ENCODE measurements at places on chromosomes 5 and 9. TPM values are rescaled to one million over a fixed set of nuclear protein-coding genes. Genes with fewer than 3 reads are reported as not detected.

Gene ZNF658
- total RNA-seq: 3.1 TPM

Gene CD74
- 8,933 TPM for total RNA-seq

DNA sequence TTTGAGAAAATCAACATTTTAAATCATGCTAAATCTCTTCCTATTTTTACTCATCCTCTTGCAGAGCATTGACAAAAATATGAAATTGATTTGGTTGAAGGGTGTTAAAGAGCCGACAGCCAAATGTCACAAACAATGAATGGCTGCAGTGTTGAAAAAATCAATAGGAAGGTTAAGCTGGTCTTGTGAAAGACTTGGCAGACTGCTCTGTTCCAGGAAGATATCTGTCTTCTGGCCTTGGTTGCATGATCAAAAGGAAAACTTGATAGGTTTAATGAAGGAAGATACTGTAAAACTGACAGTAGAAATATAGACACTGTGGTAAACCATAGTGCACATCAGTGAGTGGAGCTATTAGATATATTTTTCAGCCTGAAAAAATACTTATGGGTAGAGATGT, 103.6 kb downstream of the PBX3 start:
- H3K27ac ChIP-seq: no peak overlapping the region
- DNase-seq: no peak
- no peaks in the 10 kb centered on the region for H3K4me1 ChIP-seq
- H3K4me3 ChIP-seq: no peak overlapping the region
- no peaks in the 10 kb centered on the region for H3K36me3 ChIP-seq

GRCh38 chr5:175254155-175254554, 189.8 kb downstream of the DRD1 start:
- H3K27me3 ChIP-seq: no peaks in the 10 kb centered on the region
- no peaks in the 10 kb centered on the region for H3K4me1 ChIP-seq
- no peak for DNase-seq

GRCh38 chr5:18270635-18271338, 636.5 kb downstream of the TAF11L14 start:
- H3K27ac ChIP-seq: no peak overlapping the region
- H3K36me3 ChIP-seq: no peaks in the 10 kb centered on the region
- no peaks in the 10 kb centered on the region for H3K27me3 ChIP-seq
- no peak overlapping the region for H3K4me3 ChIP-seq
- no peaks in the 10 kb centered on the region for H3K4me1 ChIP-seq
- DNase-seq: no peak
